Choroid plexus epithelial cell (primary cell): ENCODE measurements at places on chromosomes 2 and 18.
A peak's percentile ranks its signal among the peaks of the same experiment; 100 is the strongest.

DNA sequence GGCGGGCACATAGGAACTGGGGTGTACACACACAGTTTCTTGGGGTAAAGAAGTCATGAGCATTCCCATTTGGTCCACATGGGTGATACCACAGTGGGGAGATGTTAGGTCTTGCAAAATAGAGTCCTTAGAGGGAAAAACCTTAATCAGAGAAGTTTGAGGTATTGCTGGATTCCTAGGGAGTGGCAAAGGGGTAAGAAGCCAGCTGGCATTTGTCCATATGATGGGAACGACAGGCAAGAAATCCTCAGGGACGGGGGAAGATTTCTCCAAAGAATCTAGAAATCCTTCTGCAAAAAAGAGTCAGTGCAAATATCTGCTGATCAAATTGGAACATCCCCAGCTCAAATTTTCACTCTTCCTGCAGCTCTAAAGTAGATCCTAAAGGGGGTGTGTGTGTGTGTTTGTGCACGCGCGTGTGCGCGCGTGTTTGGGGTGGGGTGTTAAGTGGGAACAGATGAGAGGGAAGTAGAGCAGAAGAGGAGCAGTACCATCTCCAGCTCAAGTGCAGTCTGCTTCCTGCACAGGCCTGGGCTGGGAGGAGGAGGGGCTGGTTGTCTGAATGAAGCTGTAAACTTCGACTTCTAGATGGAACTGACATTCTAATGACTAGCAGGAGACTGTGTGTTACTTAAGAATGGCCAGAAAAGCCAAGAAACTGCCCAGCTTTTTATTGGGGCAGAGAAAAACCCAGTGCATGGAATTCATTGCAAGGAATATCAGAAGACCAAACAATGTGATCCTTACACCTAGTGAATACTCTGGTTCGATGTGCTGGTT, 168.0 kb downstream of the SPP2 start:
- DNase-seq = no peak

GRCh38 chr2:156019341-156019740, 313.2 kb downstream of the NR4A2 start:
- DNase-seq = no peak

GRCh38 chr18:21451851-21452250, 148.7 kb downstream of the ESCO1 start:
- no peak for DNase-seq

- DNase-seq = no peak
These were observed 33.8 kb upstream of the DNAJC10 start for GRCh38 chr2:182682210-182682609.

- DNase-seq = no peak
These were observed 473.6 kb downstream of the NUP35 start for GRCh38 chr2:183597841-183598240.

DNA sequence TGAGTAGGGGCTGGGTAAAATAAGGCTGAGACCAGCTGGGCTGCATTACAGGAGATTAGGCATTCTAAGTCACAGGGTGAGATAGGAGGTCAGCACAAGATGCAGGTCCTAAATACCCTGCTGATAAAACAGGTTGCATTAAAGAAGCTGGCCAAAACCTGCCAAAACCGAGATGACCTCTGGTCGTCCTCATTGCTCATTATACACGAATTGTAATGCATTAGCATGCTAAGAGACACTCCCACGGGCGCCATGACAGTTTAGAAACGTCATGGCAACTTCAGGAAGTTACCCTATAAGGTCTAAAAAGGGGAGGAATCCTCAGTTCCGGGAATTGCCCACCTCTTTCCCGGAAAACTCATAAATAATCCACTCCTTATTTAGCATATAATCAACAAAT, 132.2 kb downstream of the ARL4C start:
- DNase-seq = no peak

- no peak for DNase-seq
These were observed 59.7 kb downstream of the TTC32 start for GRCh38 chr2:19841918-19842693.

GRCh38 chr2:74675090-74675489, 21.0 kb downstream of the SEMA4F start:
- DNase-seq = no peak

- DNase-seq = peak; percentile 93
These were observed 180.1 kb upstream of the OSR1 start for GRCh38 chr2:19538411-19538963.

- peak; percentile 52 for DNase-seq
These were observed 1.3 kb upstream of the BAZ2B start for GRCh38 chr2:159617646-159618045.

DNA sequence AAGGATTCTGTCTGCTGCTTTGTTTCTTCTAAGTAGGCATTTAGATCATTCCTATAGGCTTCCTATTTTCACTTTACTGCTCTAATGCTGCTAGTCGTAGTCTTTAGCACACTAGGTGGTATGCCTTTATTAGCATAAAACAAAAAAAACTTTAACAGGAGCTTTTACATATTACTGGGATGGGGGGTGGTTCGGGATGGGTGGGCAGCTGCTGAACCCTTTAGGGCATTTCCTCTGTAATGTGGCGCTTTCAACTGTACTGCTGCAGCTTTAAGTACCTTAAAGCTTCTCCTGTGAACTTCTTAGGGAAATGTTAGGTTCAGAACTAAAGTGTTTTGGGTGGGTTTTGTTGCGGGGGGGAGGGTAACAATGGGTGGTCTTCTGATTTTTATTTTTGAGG, 41.3 kb downstream of the ACTR2 start:
- no peak for DNase-seq

DNA sequence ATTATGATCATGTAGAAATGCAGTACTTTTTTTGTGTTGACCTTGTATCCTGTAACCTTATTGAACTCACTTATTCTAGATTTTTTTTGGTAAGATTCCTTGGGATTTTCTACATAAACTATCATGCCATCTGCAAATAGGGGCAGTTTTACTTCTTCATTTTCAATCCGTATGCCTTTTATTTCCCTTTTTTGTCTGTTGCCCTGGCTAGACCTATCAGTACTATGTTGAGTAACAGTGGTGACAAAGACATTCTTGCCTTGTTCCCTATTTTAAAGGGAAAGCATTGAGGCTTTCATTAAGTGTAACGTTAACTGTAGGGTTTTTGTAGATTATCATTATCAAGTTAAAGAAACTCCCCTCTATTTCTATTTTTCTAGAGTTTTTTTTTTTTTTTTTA, 92.3 kb downstream of the LYPD1 start:
- no peak for DNase-seq

DNA sequence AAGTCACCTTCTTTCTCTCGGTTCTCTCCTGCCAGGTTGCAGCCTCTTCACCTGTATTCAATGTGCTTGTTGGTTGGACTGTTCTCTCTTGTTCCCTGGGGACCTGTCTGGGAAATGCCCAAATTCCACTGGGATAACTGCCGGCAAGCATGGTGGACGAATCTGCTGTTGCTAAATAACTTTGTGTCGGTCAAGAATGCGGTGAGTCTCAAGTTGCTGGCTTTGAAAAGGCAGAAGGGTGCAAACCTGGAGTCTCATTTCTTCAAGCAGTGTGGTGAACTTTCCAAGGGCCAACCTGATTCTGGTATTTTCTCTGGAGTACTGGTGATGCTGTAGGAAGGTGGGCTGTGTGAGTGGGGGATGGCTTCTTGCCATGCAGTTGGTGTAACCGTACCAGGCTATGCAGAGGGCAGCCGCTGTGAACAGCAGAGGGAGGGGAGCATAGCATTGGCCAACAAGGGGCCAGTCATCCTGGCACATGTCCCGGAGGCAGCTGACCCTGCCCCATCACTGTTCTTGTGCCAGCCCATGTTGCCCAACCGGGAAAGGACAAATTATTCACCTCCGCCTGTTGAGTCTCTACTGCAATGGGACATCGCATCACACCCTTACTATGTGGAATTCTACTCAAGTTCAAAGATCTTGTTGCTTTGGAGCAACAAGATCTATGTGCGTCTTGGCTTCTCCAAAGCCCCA, 88.1 kb upstream of the SEC11C start:
- DNase-seq = no peak

- DNase-seq = peak; percentile 39
These were observed at the start of gene ACVR2A for GRCh38 chr2:147844697-147845410. Gene ACVR2A, plus strand, starts transcription at chr2:147845029. Its CDS starts 124 bp downstream, at chr2:147845153.

DNA sequence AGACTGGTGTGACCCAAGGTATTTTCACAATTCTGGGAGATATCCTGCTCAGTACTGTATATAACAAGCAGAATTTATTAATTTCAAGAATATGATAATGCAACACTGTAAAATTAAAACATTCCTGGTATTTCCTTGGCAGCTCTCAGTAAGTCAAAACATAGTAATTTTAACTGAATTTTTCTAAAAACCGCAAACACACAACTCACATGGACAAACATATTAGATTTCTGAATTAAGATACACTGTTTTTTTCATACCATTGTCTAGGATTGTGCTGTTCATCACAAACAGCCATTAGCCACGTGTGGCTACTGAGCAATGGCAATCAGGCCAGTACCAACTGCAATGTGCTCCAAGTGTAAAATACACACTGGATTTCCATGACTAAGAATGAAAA, 29.6 kb downstream of the LPIN2 start:
- DNase-seq = no peak

DNA sequence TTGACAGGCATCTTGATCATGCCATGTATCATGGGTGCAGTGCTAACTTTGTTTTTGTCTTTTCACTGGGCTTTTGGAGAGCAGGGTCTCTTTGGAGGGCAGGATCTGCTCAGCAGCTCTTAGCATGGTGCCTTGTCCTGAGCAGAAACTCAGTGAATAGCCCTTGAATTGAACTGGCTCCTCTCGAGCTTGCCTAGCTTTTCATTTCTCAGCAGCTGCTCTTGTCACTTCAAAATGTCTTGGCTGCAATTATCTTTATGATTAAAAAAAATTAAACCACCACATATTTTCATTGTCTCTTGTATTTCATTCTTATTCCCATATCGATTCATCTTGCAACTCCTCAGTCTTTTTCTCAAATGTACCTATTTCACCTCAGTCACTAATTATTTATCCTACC, 50.5 kb downstream of the CCDC85A start:
- no peak for DNase-seq

GRCh38 chr2:75646090-75646582, 447 bp upstream of the MRPL19 start:
- DNase-seq = no peak

- no peak for DNase-seq
These were observed 23.3 kb upstream of the EXOC6B start for GRCh38 chr2:72849138-72849462.

- DNase-seq = peak; percentile 68
These were observed 64.2 kb downstream of the SCG2 start for GRCh38 chr2:223537651-223538601.

GRCh38 chr2:232523682-232524597, 2.0 kb upstream of the CHRND start:
- peak; percentile 17 for DNase-seq

DNA sequence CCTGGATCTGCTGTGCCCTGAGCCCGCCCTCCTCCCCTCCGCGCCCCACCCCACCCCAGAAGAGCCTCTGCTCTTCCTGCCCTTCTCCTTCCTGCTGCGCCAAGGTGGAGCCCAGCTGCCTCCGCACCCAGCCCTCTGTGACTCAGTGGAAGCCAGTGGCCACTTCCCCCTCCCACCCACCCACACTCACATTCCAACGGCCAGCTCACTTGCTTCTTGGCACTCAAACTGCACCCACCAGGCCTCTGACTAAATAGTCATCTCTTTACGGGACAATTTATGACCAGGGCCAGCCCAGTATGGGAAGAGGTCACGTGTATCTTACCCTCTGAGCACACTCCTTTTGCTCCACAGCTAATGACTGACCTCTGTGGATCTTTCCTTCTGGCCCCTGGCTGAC, 150.4 kb upstream of the SLC1A4 start:
- DNase-seq = peak; percentile 32

DNA sequence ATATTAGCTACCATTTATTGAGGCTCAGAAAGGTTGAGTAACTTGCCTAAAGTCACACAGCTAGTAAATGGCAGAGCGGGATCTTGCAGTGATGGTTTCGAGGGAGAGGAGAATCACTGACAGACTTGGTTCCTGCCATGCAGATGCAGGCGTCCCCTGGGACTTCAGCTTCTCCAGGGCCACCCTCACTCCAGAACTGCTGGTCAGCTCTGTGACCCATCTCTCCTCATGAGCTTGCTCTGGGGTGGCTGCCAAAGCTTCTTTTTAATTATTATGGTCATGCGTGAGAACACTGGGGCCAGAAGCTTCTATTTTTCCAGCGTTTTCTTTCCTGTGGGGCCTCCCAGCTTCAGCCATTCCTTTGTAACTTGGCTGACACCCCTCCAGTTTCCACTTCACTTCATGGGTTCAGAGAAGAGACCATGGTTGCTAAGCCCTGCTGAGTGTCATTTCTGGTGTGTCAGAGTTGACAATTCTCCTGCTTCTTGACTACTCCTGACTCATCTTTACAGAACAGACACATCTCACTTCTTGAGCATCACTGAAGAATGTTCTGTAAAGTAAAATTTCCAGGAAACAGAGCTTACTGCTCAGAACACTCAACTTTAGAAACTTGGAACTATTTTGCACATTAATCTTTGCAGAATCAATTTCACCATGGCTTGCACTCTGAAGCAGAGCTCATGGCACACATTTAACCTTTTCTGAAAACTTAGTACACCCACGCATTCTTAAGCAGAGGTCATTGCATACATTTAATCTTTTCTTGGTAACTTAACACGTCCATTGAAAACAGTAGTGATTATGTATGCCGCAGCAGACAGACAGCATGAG, 70.4 kb downstream of the IL1R2 start:
- DNase-seq = peak; percentile 84

DNA sequence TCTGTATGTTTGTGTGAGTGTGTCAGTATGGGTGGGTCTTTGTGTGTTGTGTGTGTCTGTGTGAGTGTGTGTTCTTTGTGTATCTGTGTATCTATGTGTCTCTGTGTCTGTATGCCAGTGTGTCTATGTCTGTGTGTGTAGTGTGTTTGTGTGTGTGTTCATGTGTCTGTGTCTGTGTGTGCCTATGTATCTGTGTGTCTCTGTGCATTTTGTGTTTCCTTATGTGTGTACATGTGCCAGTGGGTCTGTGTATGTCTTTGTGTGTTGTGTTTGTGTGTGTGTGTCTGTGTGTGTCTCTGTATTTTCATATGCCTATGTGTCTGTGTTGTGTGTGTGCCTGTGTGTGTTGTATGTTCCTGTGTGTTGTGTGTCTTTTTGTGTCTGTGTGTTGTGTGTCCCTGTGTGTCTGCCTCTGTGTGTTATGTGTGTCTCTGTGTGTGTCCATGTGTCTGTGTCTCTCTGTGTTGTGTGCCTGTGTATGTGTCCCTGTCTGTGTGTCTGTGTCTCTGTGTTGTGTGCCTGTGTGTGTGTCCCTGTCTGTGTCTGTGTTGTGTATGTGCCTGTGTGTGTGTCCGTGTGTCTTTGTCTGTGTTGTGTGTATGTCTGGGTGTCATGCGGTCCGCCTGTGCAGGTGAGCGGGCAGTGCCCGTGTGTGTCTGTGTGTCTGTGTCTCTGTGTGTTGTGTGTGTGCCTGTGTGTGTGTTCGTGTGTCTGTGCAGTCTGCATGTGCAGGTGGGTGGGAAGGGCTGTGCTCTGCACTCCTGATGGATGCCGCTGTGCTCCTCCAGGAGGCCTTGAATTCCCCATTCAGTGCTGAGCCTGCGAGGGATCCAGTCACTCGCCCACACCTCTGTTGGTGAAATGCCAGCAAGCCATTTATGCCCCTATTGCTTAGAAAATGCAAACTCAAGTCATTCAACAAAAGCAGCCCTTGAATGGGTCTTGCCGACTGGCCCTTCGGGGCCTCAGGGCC, 37.4 kb downstream of the KLHL29 start:
- DNase-seq = no peak
